ENCODE measurements at places on chromosomes 1 and 21. TPM values are rescaled to one million over a fixed set of nuclear protein-coding genes. Genes with fewer than 3 reads are reported as not detected.
A peak's percentile ranks its signal among the peaks of the same experiment; 100 is the strongest.

DNA sequence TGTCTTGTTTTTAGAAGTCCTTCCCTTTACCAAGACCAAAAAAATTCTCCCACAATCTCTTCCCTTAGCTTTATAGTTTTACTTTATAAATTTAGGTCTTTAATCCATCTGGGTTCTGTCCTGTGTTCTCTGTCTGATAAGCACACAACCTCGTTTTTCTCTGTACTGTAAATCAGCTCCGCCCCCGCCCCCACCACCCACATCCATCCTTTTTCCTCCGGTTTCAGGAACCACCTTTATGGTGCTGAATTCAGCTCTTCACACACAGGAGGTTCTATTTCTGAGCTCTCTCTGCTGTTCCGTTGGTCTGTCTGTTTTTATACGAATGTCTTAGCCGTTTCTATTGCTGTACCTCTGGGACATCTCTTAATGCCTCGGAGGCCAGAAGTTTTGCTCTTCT, 44.5 kb downstream of the ACTL8 start:
- DNase-seq = no peak

GRCh38 chr21:42093991-42094421, 22.9 kb downstream of the UMODL1 start:
- peak; percentile 73 for DNase-seq

- no peak for DNase-seq
Measured at GRCh38 chr1:66206563-66207144, 327.3 kb upstream of the SGIP1 start.

Gene OR2T11
- not detected for total RNA-seq

Gene SYTL1
- total RNA-seq = 0.09 TPM

DNA sequence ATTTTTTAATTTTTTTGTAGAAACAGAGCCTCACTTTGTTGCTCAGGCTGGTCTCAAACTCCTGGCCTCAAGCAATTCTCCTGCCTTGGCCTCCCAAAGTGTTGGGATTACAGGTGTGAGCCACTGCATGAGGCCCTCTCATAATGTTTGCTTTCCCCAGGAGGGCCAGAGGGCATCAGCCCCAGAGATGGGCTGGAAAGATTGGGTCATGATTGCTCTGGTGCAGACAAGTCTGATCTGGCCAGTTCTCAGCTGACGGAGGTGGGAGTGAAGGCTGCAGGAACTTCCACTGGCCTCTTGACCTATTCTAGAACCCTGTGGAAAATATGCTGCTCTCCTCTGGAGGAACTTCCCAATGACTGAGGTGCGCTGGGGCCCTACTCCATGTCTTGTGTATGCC, 43.4 kb upstream of the RD3 start:
- DNase-seq = no peak

DNA sequence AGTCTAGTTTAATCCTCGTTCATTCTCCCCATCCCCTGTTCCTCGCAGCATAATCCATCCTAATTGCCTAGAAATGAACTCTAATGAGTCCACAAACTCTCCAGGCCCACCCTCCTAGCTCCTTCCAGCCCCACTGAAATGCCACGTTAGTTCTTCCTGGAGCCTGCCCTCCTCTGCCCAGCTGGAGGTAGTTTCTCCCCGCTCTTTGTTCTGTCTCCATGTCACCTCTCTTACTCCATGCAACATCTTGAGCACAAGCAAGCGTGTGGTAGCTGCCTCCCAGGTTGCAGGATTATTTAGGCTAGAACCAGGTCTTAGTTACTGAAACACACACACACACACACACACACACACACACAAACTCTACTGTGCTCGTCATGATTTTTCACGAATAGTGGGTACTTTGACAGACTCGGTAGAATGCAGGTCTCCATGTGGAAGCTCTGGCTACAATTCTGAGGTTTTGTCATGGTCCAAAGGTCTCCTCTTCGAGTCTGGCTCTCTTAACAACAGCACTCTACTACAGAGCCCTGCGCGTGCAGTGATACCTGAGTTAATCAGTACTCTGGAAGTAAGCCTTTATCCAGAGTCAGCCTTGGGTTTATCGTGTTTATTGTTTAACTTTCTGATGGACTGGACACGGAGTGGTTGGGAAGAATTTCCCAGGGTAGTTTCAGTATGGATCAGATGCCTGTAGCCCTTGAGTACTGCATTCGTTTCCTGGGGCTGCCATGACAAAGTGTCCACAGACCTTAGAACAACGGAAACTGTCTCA, 27.5 kb downstream of the HUNK start:
- no peak for DNase-seq

- no peak for DNase-seq
Measured at GRCh38 chr1:26322042-26322331, 4.2 kb downstream of the CD52 start.

- no peak for DNase-seq
Measured at GRCh38 chr1:54212872-54213271, 12.9 kb downstream of the MRPL37 start.

Gene GBP7
- not detected for total RNA-seq

Gene TRIM33
- 37.4 TPM for total RNA-seq

- DNase-seq = no peak
Measured at GRCh38 chr21:32137266-32137665, 141.6 kb downstream of the MIS18A start.

DNA sequence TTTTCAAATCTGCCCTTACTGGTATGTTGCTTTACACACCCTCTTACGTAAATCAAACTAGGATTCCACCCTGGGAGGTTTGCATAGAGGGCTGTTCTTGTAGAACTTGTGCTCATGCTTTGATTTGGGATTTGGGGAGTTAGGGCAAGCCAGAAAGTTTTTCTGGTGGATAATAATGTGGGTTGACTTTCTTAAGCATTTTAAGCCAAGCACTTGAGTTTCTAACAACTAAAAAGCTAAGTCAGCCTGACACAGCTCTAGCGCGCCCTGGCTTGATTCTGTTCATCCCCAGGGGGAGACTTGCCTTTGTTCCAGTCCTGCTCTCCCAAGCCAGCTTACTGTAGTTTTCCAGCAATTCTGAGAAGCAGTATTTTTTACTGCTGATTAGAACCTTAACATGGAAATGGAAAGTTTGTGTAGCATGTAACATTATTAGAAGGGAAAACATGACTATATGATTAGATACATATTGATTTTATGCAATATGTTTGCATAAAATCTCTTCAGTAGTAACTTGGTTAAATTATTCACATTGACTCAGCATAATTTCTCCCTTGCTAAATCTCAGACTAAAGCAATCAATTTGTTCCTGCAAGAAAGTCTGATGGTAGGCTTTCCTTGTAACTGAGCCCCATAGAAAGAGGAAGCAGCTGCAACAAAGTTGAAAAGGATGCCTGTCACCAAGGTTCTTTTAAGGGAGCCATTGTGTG, 11.0 kb upstream of the PGD start:
- peak; percentile 95 for DNase-seq

DNA sequence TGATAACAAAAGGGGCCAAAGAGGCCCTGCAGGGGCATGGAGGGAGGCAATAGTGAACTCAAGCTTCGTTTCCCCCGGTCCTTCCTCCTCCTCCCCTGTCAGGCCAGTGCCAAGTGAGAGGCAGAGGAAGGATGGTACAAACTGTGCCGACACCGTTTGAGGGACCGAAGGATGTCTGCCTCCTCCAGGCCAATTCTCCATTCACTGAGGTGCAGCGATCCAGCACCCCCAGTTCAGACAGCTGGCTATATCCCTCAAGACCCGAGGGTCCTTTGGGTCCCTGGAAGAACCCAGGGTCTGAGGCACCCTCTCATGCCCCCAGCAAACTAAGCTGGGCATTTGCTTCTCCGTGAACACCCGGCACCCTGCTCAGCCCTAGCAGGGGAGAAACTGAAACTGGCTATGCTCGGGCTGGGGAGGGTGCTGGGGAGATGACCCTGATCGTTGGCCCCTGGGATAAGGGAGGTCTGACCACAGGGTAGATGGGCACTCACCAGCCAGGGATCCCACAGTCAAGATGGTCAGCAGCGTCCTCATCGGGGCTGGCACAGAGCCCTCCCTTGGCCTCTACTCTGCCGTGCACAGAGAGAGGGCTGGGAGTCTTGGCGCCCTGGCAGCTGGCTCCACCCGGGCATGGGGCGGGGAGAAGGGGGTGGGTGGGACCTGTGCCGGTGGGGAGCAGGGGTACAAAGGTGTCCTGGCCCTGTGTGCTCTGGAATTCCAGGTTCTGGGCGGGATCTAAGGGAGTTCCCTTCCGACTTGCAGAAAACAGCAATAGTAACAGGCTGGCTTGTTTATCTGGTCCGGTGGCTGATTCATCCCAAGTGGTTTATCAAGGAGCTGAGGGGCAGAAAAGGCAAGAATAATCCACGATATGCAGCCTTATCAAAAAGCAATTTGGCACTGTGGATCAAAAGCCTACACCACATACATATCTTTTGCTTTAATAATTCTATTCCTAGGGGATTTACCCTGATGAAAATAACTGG, at the start of gene IL22RA1:
Gene IL22RA1, minus strand, starts transcription at position 595 of the 989 bp plus-strand sequence. Its CDS starts 58 bp downstream, at position 537.
- peak; percentile 31 for DNase-seq

DNA sequence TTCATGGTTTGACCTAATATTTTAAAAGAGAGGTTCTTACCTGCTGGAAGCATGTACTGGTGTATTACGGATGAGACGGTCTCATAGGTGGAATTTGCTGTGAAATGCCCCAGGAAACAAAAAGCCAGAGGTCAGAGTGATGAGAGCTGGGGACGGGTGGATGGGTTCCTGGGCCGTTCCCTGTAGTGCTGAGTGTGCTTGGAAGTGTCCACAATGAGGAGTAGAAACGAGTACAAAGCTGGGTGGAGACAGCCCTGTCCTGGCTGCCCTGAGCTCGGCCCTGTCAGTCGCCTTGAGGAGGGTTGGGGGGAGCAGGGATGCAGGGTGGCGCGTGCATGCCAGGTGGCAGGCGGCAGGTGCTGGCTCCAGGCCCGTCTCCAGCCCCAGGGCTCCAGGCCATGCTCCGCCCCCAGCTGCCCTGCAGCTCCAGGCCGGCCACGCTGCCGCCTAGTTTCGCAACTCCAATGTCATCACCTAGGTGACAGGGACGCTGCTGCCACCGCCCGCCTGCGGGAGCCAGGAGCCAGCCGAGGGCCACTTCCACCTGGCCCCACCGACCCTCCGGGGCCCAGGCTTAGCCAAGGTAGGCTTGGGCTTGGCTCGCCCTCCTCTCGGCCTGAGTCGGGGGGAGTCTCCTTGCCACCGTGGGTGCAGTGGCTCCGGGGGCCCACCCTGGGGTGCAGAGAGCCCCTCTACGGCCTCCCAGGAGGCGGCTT, 16.4 kb downstream of the TP73 start:
- DNase-seq = no peak

GRCh38 chr1:94602316-94602715, 60.8 kb upstream of the F3 start:
- DNase-seq = no peak

Gene COL9A2
- 7.0 TPM for total RNA-seq

- peak; percentile 24 for DNase-seq
Measured at GRCh38 chr1:183363972-183364371, 54.2 kb downstream of the NMNAT2 start.

Gene CCDC17
- total RNA-seq = 4.0 TPM

DNA sequence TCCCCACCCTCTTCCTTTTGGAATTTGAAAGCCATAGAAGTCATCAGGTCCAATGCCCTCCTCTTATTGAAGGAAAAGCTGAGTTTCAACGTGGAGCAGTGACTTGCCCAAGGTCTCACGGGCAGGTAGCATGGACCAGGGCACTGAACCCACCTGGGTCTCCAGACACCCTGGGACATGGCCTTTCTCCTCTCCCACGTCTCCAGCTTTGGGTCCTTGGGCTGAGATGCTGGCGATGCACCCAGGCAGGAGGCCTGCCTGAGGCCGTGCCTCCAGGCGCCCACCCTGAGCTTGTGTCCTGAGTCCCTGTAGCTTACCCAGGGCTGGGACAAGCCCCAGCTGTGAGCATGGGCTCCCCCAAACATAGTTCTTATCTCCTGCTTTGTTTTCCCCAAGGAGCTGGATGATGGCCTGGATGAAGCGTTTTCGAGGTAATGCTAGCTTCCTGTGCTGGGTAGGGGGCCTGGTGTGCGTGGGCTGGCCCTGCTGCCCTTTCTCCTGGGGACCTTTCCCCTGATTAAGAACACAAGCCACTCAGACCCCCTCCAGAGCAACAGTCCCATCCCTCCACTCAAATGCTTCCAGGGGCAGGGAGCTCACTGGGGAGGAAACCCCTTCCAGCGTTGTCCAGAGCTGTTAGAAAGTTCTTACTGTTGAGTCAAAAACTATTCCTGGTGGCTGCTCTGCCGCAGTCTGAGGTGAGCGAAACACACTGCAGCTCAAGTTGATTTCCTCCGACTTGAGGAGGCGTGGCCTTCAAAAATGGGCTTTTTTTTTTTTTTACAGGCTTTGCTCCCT, 21.6 kb downstream of the LDLRAP1 start:
- no peak for DNase-seq

Gene ESRRG
- 0.18 TPM for total RNA-seq

GRCh38 chr1:3674100-3675094, 22.1 kb downstream of the TP73 start:
- no peak for DNase-seq

Gene AADACL3
- not detected for total RNA-seq

GRCh38 chr1:154883919-154884868, 14.1 kb upstream of the KCNN3 start:
- DNase-seq = no peak

Gene FNDC10
- total RNA-seq = 4.5 TPM

Gene KIF17
- total RNA-seq = 3.0 TPM

- no peak for DNase-seq
Measured at GRCh38 chr1:228465571-228466146, 21.5 kb upstream of the RNF187 start.

Gene CCDC27
- not detected for total RNA-seq

Gene PCP4
- not detected for total RNA-seq

GRCh38 chr1:94090761-94091160, 30.2 kb downstream of the ABCA4 start:
- DNase-seq = no peak

Gene MPL
- total RNA-seq = not detected

GRCh38 chr1:208081972-208082371, 162.2 kb downstream of the PLXNA2 start:
- DNase-seq = no peak

DNA sequence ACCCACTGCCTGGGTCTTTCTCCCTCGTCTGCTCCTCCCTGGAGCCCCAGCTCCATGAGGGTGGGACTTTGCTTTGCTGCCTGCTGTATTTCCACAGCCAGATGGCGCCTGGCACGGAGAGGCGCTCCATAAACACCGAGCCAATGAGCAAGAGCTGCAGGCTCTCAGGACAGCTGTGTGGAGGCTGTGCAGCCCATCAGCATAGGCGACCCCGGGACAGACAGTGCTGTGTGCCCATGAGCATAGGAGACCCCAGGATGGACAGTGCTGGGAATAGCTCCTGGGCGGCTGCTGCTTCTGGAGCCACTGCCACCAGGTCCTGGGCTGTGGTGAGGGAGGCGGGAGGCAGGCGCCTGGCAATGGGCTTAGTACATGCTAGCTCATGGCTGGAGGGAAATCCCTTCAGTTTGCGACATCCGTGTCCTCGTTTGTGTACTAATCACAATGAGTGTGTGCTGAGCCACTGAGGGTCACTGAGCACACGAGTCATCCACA, 29.2 kb downstream of the CEP104 start:
- no peak for DNase-seq

Gene CXADR
- total RNA-seq = 2.0 TPM

Data from fibroblast of the aortic adventitia (primary cell).